ENCODE measurements at places on chromosomes 16 and 17.

DNA sequence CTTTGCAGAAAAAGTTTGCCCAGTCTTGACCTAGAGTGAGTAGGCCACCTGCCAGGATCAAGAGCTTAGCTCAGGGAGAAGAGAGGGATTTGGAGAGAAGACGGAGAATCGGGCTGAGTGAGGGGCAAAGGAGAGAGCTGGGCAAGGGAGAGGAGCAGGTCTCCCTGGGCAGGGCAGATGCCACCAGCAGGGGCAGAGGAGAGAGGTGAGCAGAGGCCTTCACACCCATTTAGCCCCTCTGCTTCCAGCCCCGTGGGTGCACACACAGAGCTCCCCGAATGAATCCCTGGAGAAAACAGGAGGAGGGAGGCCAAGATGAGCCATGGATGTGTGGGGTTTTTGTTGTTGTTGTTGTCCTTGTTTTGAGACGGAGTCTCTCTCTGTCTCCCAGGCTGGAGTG, 29.2 kb downstream of the TBX4 start:
- DNase-seq: no peak

GRCh38 chr17:67290244-67290643, 45.2 kb upstream of the HELZ start:
- DNase-seq: no peak

DNA sequence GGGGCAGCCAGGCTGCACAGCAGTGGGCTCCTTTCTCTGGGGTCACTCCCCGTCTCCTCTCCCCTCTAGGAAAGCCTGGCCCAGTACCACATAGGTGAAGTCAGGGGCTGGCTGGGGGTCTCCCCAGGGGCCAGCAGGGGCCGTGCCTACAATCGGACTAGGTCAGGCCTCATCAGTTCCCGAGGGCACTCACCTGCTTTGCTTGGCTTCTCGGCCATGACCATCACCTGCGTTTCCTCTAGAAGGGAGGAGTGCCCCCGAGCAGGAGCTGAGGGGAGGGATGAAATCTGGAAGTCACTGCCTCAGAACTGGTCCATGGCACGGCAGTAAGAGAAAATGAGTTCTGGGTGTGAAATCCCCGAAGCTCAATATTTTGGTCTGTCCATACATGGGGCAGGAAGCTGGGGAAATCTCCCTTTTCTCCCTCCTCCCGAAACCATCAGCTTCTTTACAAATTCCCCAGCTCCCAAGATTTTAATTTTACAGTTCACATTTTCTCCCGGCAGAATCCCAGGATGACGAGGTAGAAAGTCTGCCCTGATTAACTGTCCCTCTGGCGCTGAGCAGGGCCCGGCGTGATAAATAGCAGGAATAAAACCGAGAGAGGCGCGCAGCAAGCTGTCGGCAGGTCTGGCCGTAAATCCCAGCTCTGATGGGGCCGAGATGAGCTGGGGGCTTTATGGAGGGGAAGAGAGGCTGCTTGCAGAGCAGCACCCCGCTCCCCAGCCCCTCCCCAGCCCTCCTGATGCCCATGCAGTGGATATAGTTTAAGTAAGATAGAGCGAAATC, 172.1 kb downstream of the RBFOX3 start:
- DNase-seq: no peak

GRCh38 chr17:57107498-57108101, 22.6 kb downstream of the AKAP1 start:
- DNase-seq: no peak

DNA sequence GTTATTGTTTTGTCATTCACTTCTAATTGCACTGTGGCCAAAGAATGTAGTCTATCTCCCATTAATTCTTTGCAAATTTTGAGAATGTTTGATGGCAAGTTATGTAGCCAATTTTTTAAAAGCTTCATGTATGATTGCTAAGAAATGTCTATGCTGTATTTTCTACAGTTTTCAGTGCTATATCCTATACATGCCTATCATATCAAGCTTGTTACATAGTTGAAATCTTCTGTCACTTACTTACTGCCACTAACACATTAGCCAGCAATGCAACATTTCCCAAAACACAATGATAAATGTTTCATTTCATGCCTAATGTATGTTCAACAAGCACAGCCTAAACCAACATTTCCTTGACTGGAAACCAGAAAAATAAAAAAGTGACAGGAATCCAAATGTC, 292.4 kb upstream of the AXIN2 start:
- DNase-seq: no peak

- no peak for DNase-seq
These were observed 1.1 kb downstream of the CCP110 start for GRCh38 chr16:19524616-19525384.

GRCh38 chr17:77916703-77917481, 41.6 kb upstream of the TNRC6C start:
- DNase-seq: no peak

- no peak for DNase-seq
These were observed 13.8 kb downstream of the JUP start for GRCh38 chr17:41772586-41773189.

- no peak for DNase-seq
These were observed 9.4 kb downstream of the HAGH start for GRCh38 chr16:1817276-1817589.

GRCh38 chr17:66733759-66734158, 101.2 kb upstream of the CACNG5 start:
- DNase-seq: no peak

GRCh38 chr17:50180620-50181019, 14.8 kb downstream of the SGCA start:
- DNase-seq: no peak

DNA sequence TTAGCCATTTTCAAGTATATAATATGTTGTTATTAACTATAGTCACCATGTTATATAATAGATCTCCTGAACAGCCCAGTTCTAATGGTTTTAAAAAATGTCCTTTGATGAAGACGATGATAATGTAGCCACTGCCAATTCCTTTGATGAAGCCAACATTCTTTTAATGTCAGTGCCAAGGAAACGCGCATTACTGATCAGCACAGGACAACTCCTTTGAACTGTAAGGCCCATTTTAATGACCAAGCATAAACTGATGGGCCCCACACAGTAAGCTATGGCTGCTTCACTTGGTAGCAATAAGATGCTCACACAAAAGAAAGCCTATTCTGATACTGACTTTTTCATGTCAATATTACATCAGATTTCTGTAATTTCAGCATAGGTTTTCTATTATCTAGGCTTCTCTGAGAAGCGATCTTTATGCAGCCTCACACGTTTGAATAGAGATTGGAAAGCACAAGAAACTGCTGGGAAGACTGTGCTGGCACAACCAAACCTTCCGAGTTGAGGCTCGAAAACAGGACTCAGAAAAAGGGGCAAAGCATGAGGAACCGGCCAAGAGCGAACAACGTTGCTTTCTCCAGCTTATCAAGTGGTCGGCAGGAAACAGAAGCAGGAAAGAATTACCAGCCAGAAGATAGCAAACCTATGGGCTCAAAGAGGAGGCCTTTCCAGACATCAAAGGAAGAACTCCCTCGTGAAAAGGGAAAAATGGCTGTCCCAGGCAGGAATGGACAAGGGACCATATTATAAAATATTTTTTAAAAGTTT, 19.4 kb downstream of the ERN1 start:
- DNase-seq: no peak

GRCh38 chr16:51154271-51155171, 3.5 kb upstream of the SALL1 start:
- DNase-seq: no peak

- no peak for DNase-seq
These were observed 25.0 kb upstream of the ATP2A3 start for GRCh38 chr17:3989041-3989886.

- DNase-seq: no peak
These were observed 67.6 kb downstream of the SDK2 start for GRCh38 chr17:73576556-73577098.

DNA sequence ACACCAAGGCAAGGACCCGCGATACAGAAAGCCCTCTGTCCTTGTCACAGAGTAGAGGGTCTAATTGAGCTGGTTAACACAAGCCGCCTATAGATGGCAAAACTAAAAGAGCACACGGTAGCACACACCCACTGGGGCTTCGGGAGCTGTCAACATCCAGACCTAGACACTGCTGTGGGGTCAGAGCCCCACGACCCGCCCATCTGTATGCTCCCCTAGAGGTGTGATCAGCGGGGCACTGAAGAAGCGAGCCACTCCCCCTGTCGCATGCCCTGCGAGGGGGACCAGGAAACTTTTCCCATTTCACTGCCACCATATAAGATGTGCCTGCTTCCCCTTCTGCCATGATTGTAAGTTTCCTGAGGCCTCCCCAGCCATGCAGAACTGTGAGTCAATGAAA, 1255.8 kb upstream of the CDH8 start:
- no peak for DNase-seq

GRCh38 chr17:82100502-82101298, 2.7 kb upstream of the FASN start:
- no peak for DNase-seq

DNA sequence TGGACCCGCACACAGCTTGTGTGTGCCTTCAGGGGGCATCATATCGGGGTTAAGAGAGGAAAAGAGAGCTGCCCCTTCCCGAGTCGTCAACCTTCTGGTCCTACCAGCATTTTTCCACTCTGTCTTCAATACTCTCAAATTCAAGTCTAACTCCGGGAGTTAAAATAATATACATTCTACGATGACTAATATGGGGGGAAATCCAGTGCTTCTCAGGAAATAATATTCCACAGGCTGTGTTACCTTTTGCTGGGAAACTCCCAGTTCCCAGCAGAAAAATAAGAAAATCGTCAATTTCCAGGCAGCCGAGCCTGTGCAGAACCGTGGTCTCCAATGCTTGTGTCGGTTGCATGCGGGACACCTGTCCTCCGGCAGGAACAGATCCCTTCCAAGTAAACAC, 105.0 kb upstream of the FOXF1 start:
- no peak for DNase-seq

DNA sequence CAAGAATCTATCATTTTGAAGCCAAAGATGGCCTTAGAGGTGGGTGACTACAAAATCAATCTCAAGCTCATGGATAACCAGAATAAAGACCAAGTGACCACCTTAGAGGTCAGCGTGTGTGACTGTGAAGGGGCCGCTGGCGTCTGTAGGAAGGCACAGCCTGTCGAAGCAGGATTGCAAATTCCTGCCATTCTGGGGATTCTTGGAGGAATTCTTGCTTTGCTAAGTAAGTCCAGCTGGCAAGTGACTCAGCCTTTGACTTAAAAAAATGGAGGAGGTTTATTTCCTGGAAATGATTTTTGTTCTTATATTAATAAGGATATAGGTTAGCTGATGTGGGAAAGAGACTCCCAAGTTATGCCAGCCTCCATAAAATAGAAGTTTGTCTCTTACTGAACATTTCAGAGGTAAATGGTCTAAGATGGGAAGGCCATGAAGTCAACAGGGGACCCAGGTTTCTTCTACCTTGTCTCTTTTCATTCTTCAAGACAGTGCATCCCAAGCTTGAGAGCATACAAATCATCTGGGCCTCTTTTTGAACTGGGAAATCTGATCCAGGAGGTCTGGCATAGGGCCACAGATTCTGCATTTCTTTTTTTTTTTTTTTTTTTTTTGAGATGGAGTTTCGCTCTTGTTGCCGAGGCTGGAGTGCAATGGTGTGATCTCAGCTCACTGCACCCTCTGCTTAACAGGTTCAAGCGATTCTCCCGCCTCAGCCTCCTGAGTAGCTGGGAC, 19.8 kb upstream of the TANGO6 start:
- no peak for DNase-seq

DNA sequence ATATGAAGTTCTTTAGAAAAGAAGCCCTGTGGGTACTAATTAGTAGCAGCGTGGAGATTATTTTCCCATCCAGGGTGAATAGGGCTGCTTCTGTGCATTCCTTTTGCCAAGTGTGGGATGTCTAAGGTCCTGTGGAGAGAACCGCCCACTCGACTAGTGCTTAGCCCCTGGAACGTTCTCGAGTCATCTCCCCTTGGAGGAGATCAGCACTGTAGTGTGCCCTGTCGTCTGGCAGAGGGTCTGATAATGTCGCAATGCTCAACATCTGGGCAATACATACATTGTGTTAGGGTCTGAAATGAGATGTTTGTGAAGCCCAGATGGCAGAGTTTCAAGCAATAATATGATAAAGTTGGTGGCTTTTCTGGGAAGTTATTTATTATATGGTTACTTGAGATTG, 64.8 kb downstream of the SPECC1 start:
- DNase-seq: no peak
